GM13976 (cell line): ENCODE measurements at places on chromosomes 3 and 15.

DNA sequence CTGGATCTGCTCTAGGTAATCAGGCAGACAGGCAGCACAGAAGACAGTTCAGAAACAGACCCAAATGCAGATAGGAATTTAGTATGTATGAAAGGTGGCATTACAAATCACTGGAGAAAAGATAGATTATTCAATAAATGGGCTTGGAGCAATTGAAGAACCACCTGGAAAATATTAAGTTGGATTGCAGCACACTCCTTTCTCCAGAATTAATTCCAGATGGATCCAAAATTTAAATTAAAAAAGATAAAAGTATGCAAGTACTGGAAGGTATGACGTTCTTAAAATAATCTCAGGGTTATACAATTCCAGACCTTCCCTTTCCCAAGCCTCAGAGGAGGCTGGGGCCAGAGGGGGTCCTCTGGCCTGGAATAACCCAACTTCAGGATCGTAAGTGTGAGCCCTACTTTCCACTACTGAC, 32.5 kb downstream of the HRH1 start:
- no peak for DNase-seq

- DNase-seq: no peak
Observed at GRCh38 chr3:129888771-129889170, 4.7 kb downstream of the TMCC1 start.

DNA sequence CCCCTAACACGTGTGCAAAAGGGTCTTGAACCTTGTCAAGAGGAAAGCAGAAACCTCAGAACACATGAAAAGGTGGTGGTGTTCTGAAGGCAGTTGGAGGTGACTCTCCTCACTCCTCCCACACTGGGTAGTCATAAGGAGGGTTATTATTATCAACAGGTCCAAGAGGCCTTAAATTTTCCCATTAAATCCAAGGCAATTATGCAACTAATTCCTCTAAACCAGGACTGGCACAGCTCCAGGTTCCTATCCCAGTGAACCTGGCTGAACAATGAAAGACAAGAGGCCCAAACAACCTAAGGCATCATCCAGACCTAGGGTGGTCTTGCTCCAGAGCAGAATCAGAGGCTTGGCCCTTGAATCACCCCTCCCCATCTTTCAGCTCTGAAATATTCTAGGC, 15.0 kb downstream of the MYLK start:
- DNase-seq: no peak

GRCh38 chr15:95558916-95559315, 771.6 kb upstream of the NR2F2 start:
- no peak for DNase-seq

DNA sequence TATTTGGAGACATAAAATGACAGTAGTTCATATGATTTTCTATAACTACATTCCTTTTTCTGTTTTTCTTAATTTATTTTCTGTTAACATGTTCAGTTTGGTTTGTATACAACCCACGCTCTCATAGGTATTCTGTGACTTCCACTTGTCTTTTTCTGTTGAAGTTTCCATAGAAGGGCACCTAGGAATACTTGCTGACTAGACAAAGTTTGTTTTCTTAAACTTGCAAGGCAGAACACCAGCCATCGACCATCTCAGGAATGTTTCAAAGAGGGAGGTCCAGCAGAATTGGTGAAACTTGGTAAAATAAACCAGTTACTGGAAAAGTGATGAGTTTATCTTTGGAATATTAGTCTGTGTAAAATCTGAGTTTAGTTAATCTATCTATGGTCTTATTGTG, 403.2 kb upstream of the CADM2 start:
- DNase-seq: no peak

DNA sequence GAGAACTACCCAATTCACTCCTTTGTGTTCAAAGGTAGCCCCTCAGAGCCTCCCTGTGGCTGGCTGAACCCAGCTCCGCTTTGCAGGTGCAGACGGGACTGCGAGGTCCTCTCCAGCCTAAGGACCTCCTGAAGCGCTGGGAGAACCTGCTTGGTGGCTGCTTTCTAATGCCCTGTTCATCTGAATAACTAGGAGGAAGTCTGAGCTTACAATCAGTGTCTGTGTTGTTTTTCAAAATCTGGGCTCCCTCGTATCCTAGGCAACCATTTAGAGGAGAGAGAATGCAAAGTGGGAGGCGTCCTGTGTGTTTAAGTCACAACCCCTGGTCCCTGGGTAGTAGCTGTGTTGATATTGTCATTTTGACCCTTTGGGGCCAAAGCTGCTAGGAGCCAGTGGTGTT, 99.9 kb downstream of the GABRG3 start:
- DNase-seq: no peak

DNA sequence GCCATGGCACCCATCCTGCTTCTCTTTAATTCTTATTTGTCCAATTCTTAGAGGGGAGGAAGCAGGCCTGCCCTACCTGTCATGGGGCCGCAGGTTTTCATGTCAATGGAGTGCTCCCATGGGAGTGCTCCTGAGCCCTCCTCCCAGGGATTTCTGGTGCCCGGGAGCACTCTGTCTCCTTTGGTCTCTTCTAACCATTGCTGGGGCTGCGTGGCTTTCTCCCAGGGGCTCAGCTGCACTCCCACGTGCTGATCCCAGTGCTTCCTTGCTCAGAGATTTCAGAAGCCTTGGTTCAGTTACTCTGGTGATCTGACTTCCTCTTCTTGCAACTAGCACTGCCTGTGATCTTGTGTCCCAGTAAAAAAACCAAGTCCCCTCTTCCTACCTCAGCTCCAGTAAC, 68.0 kb upstream of the ARL8B start:
- no peak for DNase-seq

DNA sequence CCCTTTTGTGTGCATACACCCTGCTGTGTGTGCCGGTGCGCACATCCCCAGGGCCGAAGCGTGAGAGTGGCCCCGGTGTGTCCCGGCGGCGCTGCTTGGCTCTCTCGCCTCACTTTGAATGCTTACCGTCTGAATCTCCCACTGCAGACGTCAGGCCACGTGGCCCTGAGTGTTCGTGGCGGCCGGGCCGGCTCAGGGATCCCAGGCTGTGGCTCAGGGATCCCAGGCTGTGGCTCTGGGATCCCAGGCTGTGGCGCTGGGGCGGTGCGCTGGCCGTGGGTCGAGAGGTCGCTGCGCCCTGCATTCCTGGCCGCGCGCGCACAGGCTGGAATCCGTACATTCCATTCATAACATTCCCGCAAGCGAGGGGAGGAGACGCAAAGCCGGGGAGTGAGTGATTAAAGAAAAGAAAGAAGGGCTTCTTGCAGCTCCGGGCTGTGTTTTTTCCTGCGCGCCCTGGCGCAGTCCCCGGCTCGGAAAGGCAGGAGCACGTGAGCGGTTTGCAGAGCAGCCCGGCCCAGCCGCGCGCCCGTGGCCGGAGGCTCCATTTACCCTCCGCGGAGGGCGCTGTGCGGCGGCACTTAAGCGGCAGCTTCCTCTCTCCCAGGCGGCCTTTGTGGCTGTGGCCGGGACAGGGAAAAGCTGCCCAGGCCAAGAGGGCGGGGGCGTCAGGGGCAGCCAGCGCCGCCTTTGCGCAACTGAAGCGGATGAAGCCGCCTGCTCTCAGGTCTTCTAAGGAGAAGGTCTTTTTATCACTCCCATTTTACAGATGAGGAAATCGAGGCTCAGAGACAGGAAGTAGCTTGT, 87.0 kb upstream of the ALDH1L1 start:
- DNase-seq: no peak

DNA sequence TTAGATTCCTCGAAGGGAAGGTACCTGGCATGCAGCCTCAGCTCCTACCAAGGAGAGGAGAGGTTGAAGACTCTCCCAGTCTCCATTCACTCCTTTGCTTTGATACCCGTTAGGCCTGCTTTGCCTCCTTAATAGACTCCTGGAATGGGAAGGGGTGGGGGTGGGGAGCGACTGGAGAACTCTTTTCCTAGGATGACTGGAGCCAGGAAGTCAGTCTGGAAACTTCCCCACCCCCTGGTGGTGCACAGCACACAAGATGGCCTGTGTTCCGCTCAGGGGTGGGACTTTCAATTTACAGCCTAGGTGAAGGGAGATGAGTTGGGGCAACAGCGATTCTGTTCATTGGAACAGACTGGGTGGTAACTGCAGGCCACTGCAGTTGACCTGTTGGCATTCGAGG, 21.4 kb upstream of the CELF6 start:
- DNase-seq: no peak

GRCh38 chr3:186311441-186311840, 50.6 kb downstream of the DGKG start:
- no peak for DNase-seq

DNA sequence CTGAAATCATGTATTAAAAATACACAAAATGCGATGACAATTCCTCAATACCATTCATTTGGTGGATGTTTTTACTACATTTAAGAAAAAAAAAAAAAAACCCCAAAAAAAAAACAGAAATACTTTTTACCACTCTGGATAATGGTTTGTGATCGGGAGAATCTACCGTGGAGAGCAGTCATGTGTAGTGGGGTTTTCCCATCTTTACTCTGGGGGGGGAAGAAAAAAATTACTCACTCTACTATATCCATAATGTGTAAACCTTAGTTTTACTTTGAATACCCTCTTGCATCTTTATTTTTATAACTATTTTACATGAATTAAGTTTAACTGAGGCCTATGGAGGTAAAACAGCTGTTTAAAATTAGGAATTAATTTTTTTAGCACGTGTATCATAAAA, 83.3 kb downstream of the ANKRD28 start:
- DNase-seq: no peak

DNA sequence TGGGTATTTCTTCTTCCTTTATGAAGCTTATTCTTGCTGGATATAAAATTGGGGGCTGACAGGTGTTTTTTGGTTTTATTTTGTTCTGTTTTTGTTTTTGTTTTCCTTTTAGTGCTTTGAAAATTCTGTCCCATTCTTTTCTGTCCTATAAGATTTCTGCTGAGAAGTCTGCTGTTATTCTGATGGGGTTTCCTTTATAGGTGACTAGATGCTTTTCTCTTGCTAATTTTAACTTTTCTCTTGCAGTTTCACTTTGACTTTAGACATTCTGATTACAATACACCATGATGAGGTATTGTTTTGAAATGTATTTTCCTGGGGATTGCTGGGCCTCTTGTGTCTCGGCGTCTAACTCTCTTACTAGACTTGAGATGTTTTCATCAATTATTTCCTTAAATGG, 22.8 kb downstream of the TTC14 start:
- DNase-seq: peak; percentile 34

GRCh38 chr15:64099379-64099778, 3.6 kb downstream of the SNX1 start:
- DNase-seq: no peak

DNA sequence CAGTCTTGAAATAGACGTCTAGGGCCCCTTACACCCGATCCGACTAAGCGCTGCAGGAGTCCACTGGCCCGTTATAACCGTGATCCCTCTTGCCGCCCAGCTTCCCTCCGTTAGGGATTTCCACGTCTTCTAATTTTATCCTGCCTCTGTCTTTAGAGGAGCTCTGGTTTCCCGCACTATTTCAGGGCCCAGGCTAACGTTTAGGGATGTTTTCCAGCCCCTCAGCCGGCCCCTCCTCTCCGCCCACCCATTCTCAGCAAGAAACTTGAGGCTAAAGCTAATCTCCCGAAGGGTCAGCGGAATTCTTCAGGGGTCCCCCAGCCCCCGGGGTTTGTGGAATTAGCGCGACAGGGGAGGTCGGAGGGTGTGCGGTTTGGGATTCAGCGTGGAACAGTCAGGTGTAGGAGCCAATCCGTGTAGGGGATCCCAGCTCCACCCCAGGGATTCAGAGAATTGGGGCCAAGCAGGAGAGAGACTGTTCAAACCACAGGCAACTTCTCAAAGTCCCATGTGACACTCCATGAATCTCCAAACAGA, 1.6 kb downstream of the PTX3 start:
- peak; percentile 8 for DNase-seq

GRCh38 chr3:58200121-58200709, 10.6 kb downstream of the DNASE1L3 start:
- DNase-seq: peak; percentile 25

- DNase-seq: no peak
Observed at GRCh38 chr15:49075881-49076280, 29.6 kb upstream of the SECISBP2L start.

GRCh38 chr15:101391981-101392640, 97.1 kb upstream of the SNRPA1 start:
- no peak for DNase-seq

GRCh38 chr3:38088126-38089078, 48.5 kb downstream of the ACAA1 start:
- no peak for DNase-seq

DNA sequence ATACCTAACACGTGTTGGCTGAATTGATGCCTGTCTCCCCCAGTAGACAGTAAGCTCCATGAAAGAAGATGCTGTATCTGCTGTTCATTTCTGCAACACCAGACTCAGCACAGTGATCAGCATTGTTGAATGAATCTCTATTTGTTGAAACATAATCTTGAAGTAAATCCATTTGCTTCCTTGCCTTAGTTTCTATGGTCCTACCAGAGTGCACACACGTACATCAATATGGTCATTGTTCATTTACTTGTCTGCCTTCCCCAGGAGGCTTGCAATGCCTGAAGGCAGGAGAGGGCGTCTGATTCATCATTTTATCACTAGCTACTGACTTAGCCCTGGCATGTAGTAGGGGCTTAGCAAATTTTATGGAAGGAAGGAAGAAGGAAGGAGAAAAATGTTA, 19.2 kb downstream of the RBP2 start:
- DNase-seq: no peak

DNA sequence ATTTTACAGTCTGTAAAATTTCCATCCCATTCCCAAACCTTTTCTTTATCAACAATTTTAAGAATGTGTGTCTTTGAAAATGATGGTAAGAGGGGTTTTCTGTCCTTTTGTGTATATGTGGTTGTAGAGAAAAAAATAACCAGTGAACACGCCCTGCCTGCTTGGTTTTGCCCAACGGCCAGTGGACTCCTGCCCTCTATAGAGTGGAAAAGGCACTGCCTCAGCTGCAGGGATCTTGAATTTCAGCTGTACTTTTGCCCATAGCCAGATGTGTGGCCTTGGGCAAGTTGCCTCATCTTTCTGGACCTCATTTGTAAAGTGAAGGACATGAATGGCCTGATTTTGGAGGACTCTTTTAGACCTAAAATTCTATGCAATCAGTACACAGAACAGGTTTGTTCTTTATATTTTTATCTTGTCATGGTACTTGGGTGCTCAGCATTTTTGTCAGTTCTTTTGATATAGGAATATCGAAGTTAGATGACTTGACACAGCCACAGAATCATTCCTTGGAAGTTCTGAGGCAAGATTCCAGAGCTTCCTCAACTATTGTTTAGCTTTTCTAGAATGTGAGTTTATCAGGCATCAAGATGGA, 81.0 kb downstream of the CLDN11 start:
- peak; percentile 60 for DNase-seq

DNA sequence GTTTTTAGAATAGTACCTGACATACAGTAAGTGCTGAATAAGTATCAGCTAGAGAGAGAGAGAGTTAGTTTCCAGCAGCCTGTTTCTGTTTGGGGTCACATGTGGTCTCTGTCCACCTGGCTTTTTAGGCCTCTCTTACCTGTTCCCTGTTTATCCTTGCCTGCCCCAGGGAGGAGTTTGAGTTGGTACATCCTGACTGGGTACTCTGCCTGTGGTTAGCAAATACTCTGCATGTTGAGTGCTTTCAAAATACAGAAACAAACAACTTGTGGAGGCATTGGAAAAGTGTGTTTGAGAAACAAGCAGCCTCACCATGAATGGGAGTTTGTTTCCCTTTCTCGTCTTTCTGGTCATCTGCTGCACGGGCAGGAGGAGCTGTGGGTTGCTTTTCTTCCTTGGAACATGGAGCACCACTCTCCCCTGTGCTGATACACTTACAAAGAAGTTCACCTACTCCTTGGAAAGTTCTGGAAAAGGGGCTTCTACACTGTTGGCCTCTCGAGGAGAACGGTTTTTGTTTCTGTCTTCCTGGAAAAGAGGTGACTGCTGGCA, 166.1 kb downstream of the PGPEP1L start:
- no peak for DNase-seq

- no peak for DNase-seq
Observed at GRCh38 chr15:49758856-49759255, 138.0 kb downstream of the DTWD1 start.
